ENCODE measurements at places on chromosomes 3 and 15.

GRCh38 chr3:123693584-123694190, 108.8 kb upstream of the HACD2 start:
- no peak for DNase-seq

- no peak for DNase-seq
Observed at GRCh38 chr15:97962263-97962662, 1.8 kb downstream of the ARRDC4 start.

DNA sequence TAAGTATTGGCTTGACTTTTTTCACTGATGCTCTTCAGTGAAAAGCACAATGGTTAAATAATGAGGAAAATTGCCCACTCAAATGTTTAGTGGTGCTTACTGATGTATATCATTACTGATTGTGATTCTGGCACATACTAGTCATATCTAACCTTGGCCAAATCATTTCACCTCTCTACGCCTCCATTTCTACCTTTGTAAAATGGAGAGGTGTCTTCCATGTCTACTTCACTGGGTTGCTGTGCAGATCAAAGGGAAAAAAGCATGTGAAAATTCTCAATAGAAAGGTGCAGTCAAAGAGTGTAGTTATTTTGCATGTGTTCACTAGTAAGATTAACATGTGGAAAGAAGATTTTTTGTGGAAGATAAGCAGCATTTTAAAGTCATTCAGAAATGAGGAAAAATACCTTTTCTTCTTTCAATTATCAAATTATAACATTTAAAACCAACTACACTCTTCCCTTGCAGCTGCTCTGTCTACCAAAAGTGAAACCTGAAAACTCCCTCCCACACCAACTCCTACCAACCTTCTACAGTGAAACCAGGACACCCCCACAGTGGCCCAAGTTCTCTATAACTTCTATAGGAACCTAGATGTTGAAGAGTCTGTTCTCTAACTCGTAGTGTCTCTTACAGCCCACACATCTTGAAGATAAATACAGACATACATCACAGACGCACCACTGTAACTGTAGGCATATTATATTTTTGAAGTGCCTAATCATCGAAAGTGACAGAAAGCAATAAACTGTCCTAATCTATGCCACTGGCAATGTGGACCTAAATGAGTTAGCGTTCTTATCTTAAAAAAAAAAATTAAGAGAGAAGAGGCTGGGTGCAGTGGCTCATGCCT, 1.4 kb downstream of the CD200R1 start:
- DNase-seq: no peak

DNA sequence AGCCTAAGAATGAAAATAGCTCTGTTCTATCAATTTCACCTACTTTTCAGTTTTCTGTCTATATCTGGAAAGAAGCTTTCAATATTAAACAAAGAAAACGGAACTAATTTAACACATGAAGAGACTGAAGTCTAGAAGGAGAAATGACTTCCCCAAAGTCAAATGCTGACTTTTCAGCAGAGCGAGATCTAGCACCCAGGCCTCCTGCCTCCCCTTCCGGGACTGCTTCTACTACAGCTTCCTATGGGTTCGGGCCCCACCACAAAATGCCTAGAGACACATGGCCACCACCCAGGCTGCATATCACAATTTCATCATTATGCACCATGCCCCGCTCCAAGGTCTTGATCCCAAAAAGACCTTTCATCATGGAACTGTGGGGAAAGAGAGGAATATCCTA, 104.5 kb downstream of the SST start:
- no peak for DNase-seq

DNA sequence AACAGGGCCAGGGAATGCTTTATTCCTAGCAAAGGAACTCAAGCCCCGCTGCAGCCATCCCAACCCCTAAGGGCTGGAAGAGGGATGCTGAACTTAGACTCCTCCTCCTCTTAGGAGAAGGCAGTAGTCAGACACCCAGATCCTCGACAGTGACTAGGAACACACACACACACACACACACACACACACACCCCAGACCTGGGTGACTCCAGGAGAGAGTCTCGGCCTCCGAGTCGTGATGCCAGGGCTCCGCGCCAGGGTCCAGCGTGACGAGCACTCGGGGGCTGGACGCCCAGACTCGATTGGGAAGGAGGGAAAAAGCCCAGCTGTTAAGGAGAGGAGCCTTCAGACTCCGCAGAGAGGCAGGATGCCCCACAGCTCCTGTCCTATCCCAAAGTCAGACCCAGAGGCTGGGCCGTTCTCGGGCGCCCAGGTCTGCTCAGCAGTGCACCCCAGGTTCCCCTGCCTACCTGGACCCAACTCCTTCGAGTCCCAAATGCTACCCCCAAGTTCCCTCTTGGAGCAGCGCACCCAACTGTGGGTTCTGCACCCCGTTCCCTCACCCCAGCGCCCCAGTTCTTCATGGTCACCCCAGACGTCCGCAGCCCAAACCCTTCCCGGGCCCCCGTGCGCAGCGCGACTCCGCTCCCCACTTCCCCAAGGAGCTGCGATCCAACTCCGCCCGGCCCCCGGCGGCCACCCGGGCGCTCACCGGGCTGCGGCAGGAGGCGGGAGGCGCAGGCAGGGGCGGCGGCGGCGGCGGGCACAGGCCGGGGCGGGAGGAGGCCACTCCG, 421 bp downstream of the BMF start:
- no peak for DNase-seq

- DNase-seq: no peak
Observed at GRCh38 chr15:94265982-94266381, 34.6 kb downstream of the MCTP2 start.

- DNase-seq: no peak
Observed at GRCh38 chr3:117719316-117719926, 1009.8 kb downstream of the TUSC7 start.

GRCh38 chr3:33260104-33260503, 17.1 kb upstream of the FBXL2 start:
- no peak for DNase-seq

DNA sequence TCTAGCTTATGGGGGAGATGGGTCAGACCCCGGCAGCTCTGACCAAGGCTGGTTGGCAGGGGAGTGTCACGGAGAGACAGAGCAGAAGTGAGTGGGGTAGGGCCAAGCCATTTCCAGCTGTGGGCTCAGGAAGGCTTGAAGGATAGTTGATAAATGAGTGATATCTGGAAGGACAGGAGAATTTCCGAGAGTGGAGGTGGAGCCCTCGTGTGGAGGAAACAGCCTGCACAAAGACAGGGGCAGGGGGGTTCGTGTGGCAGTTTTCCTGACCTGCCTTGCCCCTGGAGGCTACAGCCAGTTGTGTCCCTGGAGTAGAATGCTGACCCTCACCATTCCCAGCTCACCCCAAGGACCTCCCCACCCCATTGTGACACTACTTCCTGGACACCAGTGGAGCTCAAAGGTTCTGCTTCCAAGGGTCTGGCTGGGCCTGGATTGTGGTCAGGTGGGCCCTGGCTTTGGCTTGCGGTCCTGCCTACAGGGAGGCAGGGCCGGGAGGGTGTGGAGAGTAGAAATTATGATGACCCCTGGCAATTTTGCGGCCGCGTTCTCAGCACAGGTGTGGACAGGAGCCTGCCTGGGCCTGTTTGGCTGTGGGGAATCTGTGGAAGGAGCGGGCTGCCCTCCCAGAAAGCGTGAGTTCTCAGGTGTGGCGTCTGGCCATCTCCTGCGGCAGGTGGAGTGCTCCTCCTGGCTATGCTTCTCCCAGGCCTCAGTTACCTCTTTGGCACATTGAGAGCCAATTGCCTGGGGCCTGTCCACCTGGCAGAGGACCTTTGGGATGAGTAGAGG, at the start of gene SLC22A14:
Gene SLC22A14, plus strand, starts transcription at position 400 of the 792 bp plus-strand sequence. CDS start 23,733 bp downstream, outside the sequence.
- no peak for DNase-seq

GRCh38 chr3:9222049-9222448, 27.4 kb downstream of the SRGAP3 start:
- no peak for DNase-seq

DNA sequence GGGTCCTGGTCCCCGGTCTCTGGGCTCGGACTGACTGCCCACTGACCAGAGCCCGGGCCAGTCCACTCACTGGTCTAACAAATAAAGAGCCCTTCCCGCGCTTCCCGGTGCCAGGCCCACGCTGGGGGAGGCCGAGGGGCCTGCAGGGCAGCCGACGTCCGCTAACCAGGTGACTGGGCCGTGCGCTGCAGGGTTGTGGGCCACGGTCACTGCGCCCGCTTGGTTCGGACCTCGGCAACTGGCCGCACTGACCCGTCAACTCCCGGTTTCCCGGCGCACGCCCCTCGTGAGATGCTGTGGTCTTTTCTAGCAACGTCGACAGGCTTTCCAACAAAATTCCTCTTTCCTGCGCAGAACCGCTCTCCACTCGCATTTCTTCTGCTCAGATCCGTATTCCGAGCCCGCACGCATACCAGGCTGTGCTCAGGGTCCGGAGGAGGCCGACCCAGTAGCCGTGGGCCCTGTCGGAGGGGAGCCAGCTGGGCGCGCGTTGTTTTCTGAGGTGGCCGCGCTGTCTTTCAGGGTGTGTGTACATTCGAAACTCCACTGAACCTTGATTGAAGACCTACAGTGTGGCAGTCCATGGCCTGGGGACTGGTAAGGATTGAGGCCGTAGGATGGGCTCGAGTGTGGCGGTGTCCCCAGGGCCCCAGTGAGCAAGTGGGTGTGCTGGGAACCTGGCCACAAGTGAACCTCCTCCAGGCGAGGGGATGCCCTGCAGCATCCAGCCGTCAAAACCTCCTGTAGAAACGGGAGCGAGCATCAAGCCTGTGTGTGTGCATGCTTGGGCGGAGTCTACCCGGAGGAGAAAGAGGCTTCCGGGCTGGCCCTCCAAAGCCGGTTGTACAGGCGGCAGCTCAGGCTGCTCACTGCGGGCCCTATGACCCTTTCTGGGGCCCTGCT, 875 bp upstream of the NT5DC2 start:
- DNase-seq: no peak

DNA sequence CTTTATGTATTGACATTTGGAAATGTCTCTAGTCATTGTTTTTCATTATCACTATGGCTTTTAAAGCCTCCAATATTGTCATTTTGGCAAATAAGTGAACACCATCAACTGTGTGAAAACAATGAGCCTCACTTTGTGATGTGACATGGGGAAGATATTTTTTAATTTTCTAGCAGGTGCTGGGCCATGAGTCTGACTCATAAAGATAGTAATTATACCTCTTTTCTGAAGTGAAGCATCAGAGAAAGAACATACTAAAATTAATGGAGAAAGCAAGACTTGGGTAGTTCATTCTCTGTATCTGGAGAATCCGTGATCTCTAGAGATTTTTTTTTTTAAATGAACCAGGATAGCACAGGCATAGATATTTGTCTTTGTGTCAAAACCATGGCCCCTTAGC, 100.8 kb downstream of the CCNL1 start:
- DNase-seq: no peak

GRCh38 chr15:101189409-101190091, 62.3 kb downstream of the CHSY1 start:
- no peak for DNase-seq
